T-helper 22 cell (primary cell): ENCODE measurements at places on chromosomes 13 and 19.

GRCh38 chr19:18292810-18293641 is 11.6 kb upstream of the JUND start:
- DNase-seq: no peak

GRCh38 chr13:43520351-43520750 is 266.4 kb downstream of the ENOX1 start:
- no peak for DNase-seq

- no peak for DNase-seq
Measured at GRCh38 chr13:23516190-23516589, 54.0 kb upstream of the TNFRSF19 start.

GRCh38 chr13:59846845-59847620 is 316.7 kb downstream of the DIAPH3 start:
- DNase-seq: no peak

- DNase-seq: no peak
Measured at GRCh38 chr13:51494156-51494555, 41.3 kb upstream of the INTS6 start.

GRCh38 chr19:11151181-11151580 is 4.4 kb downstream of the SPC24 start:
- no peak for DNase-seq
